ENCODE measurements at places on chromosomes 2 and 18. TPM values are rescaled to one million over a fixed set of nuclear protein-coding genes. Genes with fewer than 3 reads are reported as not detected.

- no peak for DNase-seq
These were observed 34.4 kb downstream of the ACAA2 start for GRCh38 chr18:49778826-49779465.

- no peak for DNase-seq
These were observed 57.1 kb upstream of the GPR45 start for GRCh38 chr2:105184420-105184819.

- peak; percentile 14 for DNase-seq
These were observed at the start of gene FRZB for GRCh38 chr2:182866461-182867406. Gene FRZB, minus strand, starts transcription at chr2:182866637. Its CDS starts 85 bp downstream, at chr2:182866552.

GRCh38 chr2:210227290-210228088, 2.2 kb upstream of the ACADL start:
- no peak for DNase-seq

- no peak for DNase-seq
These were observed 82.2 kb upstream of the GPC1 start for GRCh38 chr2:240353086-240353798.

DNA sequence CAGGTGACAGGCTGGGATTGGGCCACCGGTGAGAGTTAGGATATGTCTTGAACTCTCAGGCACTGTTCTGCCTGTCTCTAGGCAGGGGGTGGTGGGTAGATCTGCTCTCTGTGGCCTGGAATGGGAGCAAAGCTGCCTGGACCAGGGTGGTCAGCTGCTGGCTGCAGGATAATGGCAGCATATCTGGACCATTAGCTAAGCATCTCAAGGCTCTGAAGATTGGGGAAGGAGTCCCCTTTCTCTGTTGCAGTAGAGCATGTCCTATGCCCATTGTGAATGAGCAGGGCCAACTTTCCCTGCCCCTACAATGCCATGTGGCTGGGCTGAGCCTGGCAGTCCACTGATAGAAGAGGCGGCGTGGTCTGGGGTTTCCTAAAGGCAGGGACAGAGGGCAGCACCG, 34.6 kb downstream of the LOXHD1 start:
- DNase-seq = no peak

- DNase-seq = no peak
These were observed 23.9 kb downstream of the HTR2B start for GRCh38 chr2:231100990-231101389.

GRCh38 chr18:49933530-49934128, 120.3 kb upstream of the ACAA2 start:
- no peak for DNase-seq

DNA sequence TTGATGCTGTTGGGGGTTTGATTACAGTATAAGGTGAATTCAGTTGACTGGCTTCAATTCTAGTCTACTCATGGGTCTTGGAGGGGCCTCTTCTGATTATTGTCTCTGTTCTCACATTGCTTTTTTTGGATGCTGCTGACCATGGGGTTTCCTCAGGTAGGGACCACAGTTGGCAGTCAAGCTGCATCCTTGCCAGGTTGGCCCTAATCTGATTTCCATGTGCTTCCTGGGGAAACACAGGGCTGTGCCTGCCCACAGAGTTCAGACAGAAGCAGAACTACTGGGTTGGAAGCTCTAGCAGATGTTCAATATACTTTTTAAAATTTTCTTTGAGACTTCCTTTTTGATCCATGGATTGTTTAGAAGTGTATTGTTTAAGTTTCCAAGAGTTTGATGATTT, 227.3 kb downstream of the XIRP2 start:
- DNase-seq = no peak

- DNase-seq = no peak
These were observed 488.1 kb upstream of the RAB12 start for GRCh38 chr18:8121101-8121500.

DNA sequence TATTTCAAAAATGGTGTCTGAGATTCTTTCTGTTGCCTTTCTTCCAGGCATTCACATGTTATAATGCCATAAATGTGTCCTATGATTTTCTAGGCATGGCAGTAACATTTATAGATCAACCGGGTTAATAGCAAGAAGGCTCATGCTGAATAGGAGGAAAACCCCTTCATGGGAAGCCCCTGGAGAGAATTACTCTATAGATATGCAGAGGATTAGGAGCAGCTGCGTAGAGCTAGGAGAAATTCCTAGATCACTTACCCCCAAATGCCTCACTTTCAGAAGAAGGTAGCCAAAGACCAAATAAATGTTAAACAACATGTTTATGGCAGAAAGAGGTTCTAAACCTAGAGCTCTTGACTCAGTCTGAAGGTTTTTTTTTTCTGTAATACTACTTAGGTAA, 153.4 kb upstream of the CTNNA2 start:
- no peak for DNase-seq

DNA sequence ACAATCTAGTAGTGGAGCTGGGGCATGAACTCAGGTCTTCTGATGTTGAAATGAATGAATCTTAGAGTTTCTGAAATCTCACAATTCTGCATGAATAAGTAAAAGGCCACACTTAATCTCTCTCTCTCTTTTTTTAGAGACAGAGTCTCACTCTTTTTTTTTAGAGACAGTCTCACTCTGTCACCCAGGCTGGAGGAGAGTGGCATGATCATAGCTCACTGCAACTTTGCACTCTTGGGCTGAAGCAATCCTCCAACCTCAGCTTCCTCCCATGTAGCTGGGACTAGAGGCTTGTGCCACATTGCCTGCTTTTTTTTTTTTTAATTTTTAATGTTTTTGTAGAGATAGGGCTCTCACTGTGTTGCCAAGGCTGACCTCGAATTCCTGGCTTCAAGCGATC, 68.9 kb upstream of the THOC1 start:
- DNase-seq = no peak

Gene CASP8
- total RNA-seq = 14.2 TPM

Gene DSEL
- 7.1 TPM for total RNA-seq

Gene COL5A2
- total RNA-seq = 27.1 TPM

Gene METTL8
- 26.6 TPM for total RNA-seq

Gene HRH4
- total RNA-seq = not detected
